ENCODE measurements at places on chromosomes 16 and 17. TPM values are rescaled to one million over a fixed set of nuclear protein-coding genes. Genes with fewer than 3 reads are reported as not detected.

DNAAF8 gene
- total RNA-seq: 2.7 TPM

MT1H gene
- not detected for total RNA-seq

DPEP3 gene
- not detected for total RNA-seq

FBXW10B gene
- total RNA-seq: 2.4 TPM

SGSM2 gene
- 62.1 TPM for total RNA-seq

SEZ6L2 gene
- total RNA-seq: 69.6 TPM

SPIRE2 gene
- total RNA-seq: 2.6 TPM

WNK4 gene
- total RNA-seq: 22.8 TPM

TNP2 gene
- not detected for total RNA-seq

ABCC12 gene
- total RNA-seq: not detected

NPTX1 gene
- 0.48 TPM for total RNA-seq

All from astrocyte (in vitro differentiated cells and primary cell).